ENCODE measurements at places on chromosomes 11 and 22. TPM values are rescaled to one million over a fixed set of nuclear protein-coding genes. Genes with fewer than 3 reads are reported as not detected.

Gene PARVG
- 71.3 TPM for total RNA-seq

GRCh38 chr22:44256085-44256484, 56.7 kb downstream of the SHISAL1 start:
- DNase-seq, result no peak

DNA sequence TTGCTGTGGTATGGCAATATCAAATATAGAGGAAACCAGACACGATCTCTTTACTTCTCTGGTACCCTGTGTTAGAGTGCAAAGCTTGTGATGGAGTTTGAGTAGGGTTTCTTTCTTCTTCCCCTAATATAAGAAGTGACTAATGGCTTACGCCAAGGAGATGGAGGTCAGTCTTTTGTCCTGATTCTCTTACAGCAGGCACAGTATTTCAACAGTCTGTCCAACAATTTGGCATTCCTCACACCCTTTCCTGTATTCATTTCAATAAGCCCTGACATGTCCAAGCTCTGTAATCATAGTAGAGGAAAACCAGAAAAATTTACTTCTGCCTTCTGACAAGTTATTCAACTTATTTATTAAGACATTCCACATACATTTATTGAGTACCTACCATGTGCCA, 546.2 kb downstream of the TMEM135 start:
- no peak for DNase-seq

- DNase-seq, result no peak
Observed at GRCh38 chr11:7167976-7168740, 79.4 kb downstream of the RBMXL2 start.
